SJSA1 (cell line): ENCODE measurements at places on chromosomes 16 and 17. TPM values are rescaled to one million over a fixed set of nuclear protein-coding genes. Genes with fewer than 3 reads are reported as not detected.

DNA sequence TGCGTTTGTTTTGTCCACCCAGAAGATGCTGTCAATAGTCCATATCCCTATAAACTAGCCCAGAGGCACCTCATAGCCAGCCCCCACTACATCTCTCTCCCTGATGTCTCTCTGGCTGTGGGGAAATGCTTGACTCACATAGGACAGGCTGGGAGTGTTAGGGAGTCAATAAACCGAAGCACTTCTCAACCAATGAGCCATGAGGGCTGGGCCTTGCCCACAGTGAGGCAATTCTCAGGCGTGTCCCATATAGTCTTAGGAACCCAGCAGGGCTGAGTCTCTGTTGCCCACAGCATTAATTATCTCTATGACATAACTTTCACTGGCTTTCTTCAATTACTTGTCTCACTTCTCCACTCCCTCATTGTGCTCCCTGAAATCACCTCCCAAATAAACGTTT, 387.3 kb upstream of the CDH11 start:
- no peak for DNase-seq
- peaks cover 22% of the 10 kb centered on the region for H3K4me1 ChIP-seq
- no peaks in the 10 kb centered on the region for H3K36me3 ChIP-seq
- no peak overlapping the region for H3K4me3 ChIP-seq
- H3K27ac ChIP-seq, result no peak overlapping the region
- H3K27me3 ChIP-seq, result no peaks in the 10 kb centered on the region

DNA sequence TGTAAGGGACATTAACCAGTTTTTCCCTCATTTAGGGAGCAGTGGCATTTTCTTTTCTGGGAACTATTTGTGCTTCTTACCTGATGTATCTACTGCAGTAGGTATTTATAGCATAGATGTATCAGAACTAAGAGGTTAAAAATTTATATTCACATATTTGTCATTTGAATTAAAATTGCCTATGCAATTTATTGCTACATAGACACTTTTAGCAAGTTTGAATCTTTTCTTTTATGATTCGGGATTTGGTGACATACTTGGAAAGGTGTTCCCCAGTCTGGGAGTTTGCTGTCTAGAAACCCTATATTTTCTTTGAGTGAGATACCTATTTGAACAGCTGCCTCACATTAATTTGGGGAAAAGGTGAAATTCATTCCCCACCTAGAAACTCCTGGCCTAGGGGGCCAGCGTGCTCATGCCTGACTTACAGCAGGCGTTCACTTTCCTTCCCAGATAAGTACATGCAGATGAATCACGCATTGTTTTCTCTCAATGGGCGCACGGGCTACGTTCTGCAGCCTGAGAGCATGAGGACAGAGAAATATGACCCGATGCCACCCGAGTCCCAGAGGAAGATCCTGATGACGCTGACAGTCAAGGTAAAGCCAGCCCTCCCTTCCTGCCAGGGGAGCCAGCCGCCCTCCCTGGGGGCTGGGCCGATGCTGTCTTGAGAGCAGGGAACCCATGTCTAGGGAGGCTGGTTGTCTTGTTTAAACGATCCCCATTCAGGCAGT, 73.8 kb downstream of the SDR42E1 start:
- no peak overlapping the region for H3K4me3 ChIP-seq
- DNase-seq, result no peak
- H3K36me3 ChIP-seq, result no peaks in the 10 kb centered on the region
- peaks cover 17% of the 10 kb centered on the region for H3K4me1 ChIP-seq
- H3K27ac ChIP-seq, result no peak overlapping the region

GRCh38 chr16:89412811-89413210, 77.5 kb downstream of the ANKRD11 start:
- no peak overlapping the region for H3K27ac ChIP-seq
- H3K36me3 ChIP-seq, result peaks cover 12% of the 10 kb centered on the region
- DNase-seq, result no peak
- no peaks in the 10 kb centered on the region for H3K27me3 ChIP-seq
- no peak overlapping the region for H3K4me3 ChIP-seq
- peaks cover 17% of the 10 kb centered on the region for H3K4me1 ChIP-seq

GRCh38 chr16:782766-783403, 5.3 kb downstream of the RPUSD1 start:
- peaks cover 31% of the 10 kb centered on the region for H3K36me3 ChIP-seq
- peaks cover 15% of the 10 kb centered on the region; the same call in 1 of the 2 replicates for H3K27me3 ChIP-seq
- H3K4me1 ChIP-seq, result peaks cover 11% of the 10 kb centered on the region
- H3K4me3 ChIP-seq, result no peak overlapping the region

DNA sequence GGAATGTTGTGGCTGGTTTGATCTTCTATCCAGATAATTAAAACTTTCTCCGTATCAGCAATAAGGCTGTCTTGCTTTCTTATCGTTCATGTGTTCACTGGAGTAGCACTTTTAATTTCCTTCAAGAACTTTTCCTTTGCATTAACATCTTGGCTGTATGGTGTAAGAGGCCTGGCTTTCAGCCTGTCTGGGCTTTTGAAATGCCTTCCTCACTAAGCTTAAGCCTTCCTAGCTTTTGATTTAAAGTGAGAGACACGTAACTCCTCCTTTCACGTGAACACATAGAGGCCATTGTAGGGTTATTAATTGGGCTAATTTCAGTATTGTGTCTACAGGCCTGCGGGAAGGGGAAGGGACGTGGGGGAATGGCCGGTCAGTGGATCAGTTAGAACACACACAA, 42.9 kb downstream of the MSI2 start:
- no peak for DNase-seq
- peaks cover 30% of the 10 kb centered on the region for H3K36me3 ChIP-seq
- no peak overlapping the region for H3K27ac ChIP-seq
- H3K27me3 ChIP-seq, result no peaks in the 10 kb centered on the region

DNA sequence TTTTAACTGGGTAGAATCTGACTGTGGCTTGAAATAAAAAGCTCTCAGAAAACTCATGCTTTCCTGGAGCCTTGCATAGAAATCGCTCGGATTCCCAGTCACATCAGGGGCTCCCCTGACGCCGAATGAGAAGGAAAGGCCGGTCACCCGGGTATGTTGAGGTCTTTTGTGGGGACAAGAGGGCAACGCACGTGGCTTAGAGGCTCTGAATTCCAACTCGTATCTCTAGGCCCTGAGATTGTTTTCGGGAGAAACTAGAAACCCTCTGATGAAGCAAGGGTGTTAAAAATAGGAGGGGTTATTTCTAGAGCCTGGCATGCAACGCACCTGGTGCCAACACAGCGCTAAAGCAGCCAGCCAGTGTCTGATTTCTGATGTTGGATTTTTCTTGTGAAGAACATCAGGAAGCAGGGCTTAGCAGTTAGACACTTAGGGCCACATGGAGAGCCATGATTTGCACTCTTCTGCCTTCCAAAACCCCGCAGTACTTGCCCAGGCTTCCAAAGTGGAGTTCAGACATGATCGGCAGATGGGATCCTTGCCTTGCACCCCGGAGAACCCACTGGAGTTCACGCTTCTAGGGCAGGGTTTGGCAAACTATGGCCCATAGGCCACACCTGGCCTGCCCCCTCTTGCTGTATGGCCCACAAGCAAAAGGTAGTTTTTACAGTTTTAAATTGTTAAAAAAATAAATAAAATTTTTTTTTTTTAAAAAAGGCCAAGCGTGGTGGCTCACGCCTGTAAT, 12.6 kb downstream of the CACNG1 start:
- no peak overlapping the region for H3K27ac ChIP-seq
- H3K4me3 ChIP-seq, result no peak overlapping the region
- H3K4me1 ChIP-seq, result no peaks in the 10 kb centered on the region
- H3K27me3 ChIP-seq, result no peaks in the 10 kb centered on the region
- DNase-seq, result peak; percentile 38
- H3K36me3 ChIP-seq, result no peaks in the 10 kb centered on the region

DNA sequence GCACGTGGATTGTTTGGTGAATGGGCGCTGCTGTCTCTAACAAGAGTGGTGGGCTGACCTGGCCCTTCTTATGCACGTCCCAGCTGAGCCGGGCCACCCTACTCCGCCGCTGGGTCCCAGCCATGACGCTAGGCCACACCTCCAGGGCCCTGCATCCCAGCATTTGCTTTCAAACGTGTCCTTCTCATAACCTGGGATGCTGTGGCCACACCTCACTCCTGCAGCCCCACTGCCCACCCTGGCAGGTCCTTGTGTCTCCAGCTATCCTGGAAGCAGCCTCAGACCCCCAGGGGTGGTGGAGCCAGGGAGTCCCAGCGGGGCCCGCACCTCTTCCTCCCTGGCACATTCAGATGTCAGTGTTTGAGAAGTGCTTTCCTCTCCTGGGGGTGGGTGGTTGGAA, 168.6 kb downstream of the IRF8 start:
- no peaks in the 10 kb centered on the region for H3K27me3 ChIP-seq
- no peak overlapping the region for H3K27ac ChIP-seq
- peaks cover 8% of the 10 kb centered on the region for H3K4me1 ChIP-seq

- H3K4me3 ChIP-seq, result no peak overlapping the region
- no peaks in the 10 kb centered on the region for H3K27me3 ChIP-seq
- peaks cover 31% of the 10 kb centered on the region for H3K36me3 ChIP-seq
- H3K27ac ChIP-seq, result no peak overlapping the region
- DNase-seq, result no peak
- peaks cover 8% of the 10 kb centered on the region for H3K4me1 ChIP-seq
Measured at GRCh38 chr17:48126532-48126850, 18.9 kb downstream of the SNX11 start.

GRCh38 chr17:17722906-17723353, 41.7 kb downstream of the RAI1 start:
- peak overlapping the region; percentile 52 for H3K4me3 ChIP-seq
- H3K36me3 ChIP-seq, result peaks cover 43% of the 10 kb centered on the region
- H3K27ac ChIP-seq, result no peak overlapping the region
- no peaks in the 10 kb centered on the region for H3K27me3 ChIP-seq

DNA sequence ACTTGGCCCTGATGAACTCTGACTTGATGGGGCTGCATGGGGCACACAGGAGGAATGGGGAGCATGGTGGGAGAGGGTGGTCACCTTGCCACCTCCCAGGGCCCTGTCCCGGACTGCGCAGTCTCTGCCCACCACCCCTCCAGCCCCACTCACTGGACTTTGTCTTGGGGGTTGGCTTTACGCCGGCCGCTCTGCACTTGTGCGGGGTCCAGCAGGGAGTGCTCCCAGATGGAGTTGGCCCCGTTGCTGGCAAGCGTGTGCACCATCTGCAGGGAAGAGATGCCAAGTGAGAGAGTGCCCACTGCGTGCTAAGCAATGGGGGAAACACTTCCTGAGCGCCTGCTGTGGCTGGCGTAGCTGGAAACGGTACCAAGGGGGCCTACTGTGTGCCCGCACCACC, 6.7 kb downstream of the GIT1 start:
- H3K4me1 ChIP-seq, result peaks cover 4% of the 10 kb centered on the region
- no peak overlapping the region for H3K27ac ChIP-seq
- H3K27me3 ChIP-seq, result no peaks in the 10 kb centered on the region
- no peak overlapping the region for H3K4me3 ChIP-seq
- H3K36me3 ChIP-seq, result peaks cover 31% of the 10 kb centered on the region

GRCh38 chr16:75576384-75576811, 10.2 kb downstream of the GABARAPL2 start:
- H3K27me3 ChIP-seq, result no peaks in the 10 kb centered on the region
- H3K4me3 ChIP-seq, result no peak overlapping the region
- no peak overlapping the region for H3K27ac ChIP-seq
- peaks cover 78% of the 10 kb centered on the region for H3K36me3 ChIP-seq

DNA sequence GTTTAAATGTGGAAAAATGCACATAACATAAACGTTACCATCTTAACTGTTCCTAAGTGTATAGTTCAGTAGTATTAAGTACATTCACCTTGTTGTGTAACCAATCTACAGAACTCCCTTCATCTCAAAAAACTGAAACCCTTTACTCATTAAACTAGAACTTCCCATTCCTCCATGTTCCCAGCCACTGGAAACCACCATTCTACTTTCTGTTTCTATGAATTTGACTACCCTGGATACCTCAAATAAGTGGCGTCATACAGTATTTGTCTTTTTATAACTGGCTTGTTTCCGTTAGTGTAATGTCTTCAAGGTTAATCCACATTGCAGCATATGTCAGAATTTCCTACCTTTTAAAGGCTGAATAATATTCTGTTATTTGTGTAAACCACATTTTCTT, 38.2 kb downstream of the NF1 start:
- no peak overlapping the region for H3K4me3 ChIP-seq
- peaks cover 8% of the 10 kb centered on the region for H3K36me3 ChIP-seq
- no peak overlapping the region for H3K27ac ChIP-seq
- no peaks in the 10 kb centered on the region for H3K27me3 ChIP-seq
- H3K4me1 ChIP-seq, result no peaks in the 10 kb centered on the region

DNA sequence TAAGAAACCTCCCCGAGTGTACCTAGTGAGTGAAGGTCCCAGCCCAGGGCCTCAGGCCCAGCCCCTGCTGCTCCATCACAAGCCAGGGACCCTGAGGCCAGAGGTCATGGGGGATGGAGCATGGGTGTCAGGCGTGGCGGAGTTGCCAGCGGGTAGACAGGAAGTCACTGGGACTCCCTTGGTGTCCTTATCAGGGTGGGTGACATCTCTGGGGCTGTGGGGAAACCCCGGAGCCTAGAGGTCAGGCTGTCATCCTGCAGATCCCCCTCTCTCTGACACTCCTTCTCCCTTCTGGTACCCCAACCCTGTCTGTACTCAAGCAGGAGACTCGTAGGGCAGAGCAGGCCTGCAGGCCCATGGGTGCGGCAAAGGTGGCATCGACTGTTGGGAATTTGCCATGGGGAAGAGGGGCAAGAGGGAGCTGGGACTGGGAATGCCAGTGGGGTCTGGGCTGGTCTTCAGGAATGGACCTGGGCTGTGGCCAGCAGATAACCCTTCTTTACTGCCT, 10.8 kb upstream of the ADGRG1 start:
- H3K36me3 ChIP-seq, result no peaks in the 10 kb centered on the region
- no peaks in the 10 kb centered on the region for H3K4me1 ChIP-seq
- no peak overlapping the region for H3K4me3 ChIP-seq
- DNase-seq, result no peak

GRCh38 chr16:54285414-54286089, 1.0 kb downstream of the IRX3 start:
- no peaks in the 10 kb centered on the region for H3K27me3 ChIP-seq
- peaks cover 35% of the 10 kb centered on the region for H3K36me3 ChIP-seq
- H3K27ac ChIP-seq, result peak overlapping the region; percentile 62
- peaks cover 16% of the 10 kb centered on the region for H3K4me1 ChIP-seq
- H3K4me3 ChIP-seq, result peak overlapping the region; percentile 93

DNA sequence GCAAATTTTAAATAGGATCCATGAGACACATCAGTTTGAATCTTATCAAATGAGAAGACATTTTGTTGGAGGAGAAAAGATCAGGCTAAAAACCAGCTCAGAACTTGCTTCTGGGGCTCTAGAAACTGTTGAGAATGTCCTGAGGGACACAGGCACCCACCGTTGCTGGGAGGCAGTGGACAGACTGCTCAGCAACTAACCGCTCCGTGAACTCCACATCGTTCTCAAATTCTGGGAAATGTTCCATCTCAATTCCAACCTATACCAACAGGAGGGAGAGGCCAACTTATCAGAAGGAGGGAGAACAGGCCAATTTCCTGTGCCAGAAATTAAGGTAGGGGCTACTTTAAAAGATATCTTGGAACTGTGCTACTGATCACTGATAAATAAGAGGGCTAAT, 8.3 kb downstream of the TAT start:
- H3K4me1 ChIP-seq, result no peaks in the 10 kb centered on the region; the same call in 1 of the 2 replicates
- peaks cover 5% of the 10 kb centered on the region; the same call in 1 of the 2 replicates for H3K27me3 ChIP-seq
- no peak overlapping the region for H3K27ac ChIP-seq

The ABHD15 gene
- total RNA-seq, result 5.7 and 6.8 TPM in 2 replicates

The RHBDF1 gene
- total RNA-seq, result 21.4 and 23.4 TPM in 2 replicates

The SLC5A11 gene
- total RNA-seq, result 0.16 TPM in 1 of 2 replicates, not detected in the other

The CCL13 gene
- not detected in 2 replicates for total RNA-seq

The TNP2 gene
- total RNA-seq, result 0.31 TPM in 1 of 2 replicates, not detected in the other

The CD300A gene
- not detected in 2 replicates for total RNA-seq

The GRAPL gene
- total RNA-seq, result not detected in 2 replicates
